Right ventricle myocardium superior (tissue), 1 donor: ENCODE measurements at places on chromosomes 13 and 19. TPM values are rescaled to one million over a fixed set of nuclear protein-coding genes. Genes with fewer than 3 reads are reported as not detected.

KIR2DL4 gene
- not detected for total RNA-seq

COPE gene
- 121 TPM for total RNA-seq

TEX26 gene
- not detected for total RNA-seq

SKA3 gene
- 0.32 TPM for total RNA-seq

FCAR gene
- 0.30 TPM for total RNA-seq

ETV2 gene
- 0.32 TPM for total RNA-seq

NCAN gene
- total RNA-seq: not detected

IGFL1 gene
- total RNA-seq: not detected

CACNA1A gene
- 1.00 TPM for total RNA-seq

DCT gene
- total RNA-seq: 0.22 TPM

FUT1 gene
- total RNA-seq: 1.8 TPM

CPB2 gene
- not detected for total RNA-seq

FDX2 gene
- 19.8 TPM for total RNA-seq

STARD13 gene
- total RNA-seq: 36.4 TPM

ANKLE1 gene
- 0.13 TPM for total RNA-seq

FFAR1 gene
- not detected for total RNA-seq

LHB gene
- not detected for total RNA-seq

GARIN5A gene
- total RNA-seq: 2.0 TPM

EFNA2 gene
- not detected for total RNA-seq

ZNF274 gene
- total RNA-seq: 17.4 TPM

POU4F1 gene
- total RNA-seq: not detected

TMEM59L gene
- total RNA-seq: 1.6 TPM

IGFL2 gene
- total RNA-seq: not detected

PEX11G gene
- total RNA-seq: 0.97 TPM

KLK2 gene
- not detected for total RNA-seq

ZNF737 gene
- 4.1 TPM for total RNA-seq

KLK1 gene
- not detected for total RNA-seq

TEX29 gene
- total RNA-seq: not detected

TBXA2R gene
- total RNA-seq: 2.6 TPM

PSG6 gene
- not detected for total RNA-seq

CAMSAP3 gene
- 1.0 TPM for total RNA-seq

ZNF573 gene
- 13.9 TPM for total RNA-seq

ADAMTSL5 gene
- total RNA-seq: 22.5 TPM

LRFN3 gene
- 6.1 TPM for total RNA-seq

UBE2S gene
- 22.6 TPM for total RNA-seq

GAS6 gene
- 181 TPM for total RNA-seq

PABPC3 gene
- total RNA-seq: 0.08 TPM

CD22 gene
- total RNA-seq: 0.56 TPM

C3 gene
- total RNA-seq: 308 TPM

C19orf85 gene
- total RNA-seq: not detected

UNC13A gene
- 0.05 TPM for total RNA-seq

ZNF681 gene
- total RNA-seq: 0.30 TPM

APOC1 gene
- total RNA-seq: 1.00 TPM

KASH5 gene
- not detected for total RNA-seq

PLPP2 gene
- 0.56 TPM for total RNA-seq

SMAD9 gene
- 2.6 TPM for total RNA-seq

PRKCG gene
- total RNA-seq: not detected

RNF225 gene
- not detected for total RNA-seq

PIP5K1C gene
- total RNA-seq: 31.6 TPM

NMRK2 gene
- total RNA-seq: 589 TPM

KLK14 gene
- total RNA-seq: 1.9 TPM
